Caki2 (cell line): ENCODE measurements at places on chromosomes 16 and 17. TPM values are rescaled to one million over a fixed set of nuclear protein-coding genes. Genes with fewer than 3 reads are reported as not detected.
A peak's percentile ranks its signal among the peaks of the same experiment; 100 is the strongest.

GRCh38 chr16:26267641-26268040 lies 575.9 kb downstream of the HS3ST4 start:
- DNase-seq: no peak

GRCh38 chr17:47693731-47694580 lies at the start of gene TBKBP1:
Gene TBKBP1, plus strand, starts transcription at chr17:47694161. Its CDS starts 1,952 bp downstream, at chr17:47696113.
- DNase-seq: no peak

DNA sequence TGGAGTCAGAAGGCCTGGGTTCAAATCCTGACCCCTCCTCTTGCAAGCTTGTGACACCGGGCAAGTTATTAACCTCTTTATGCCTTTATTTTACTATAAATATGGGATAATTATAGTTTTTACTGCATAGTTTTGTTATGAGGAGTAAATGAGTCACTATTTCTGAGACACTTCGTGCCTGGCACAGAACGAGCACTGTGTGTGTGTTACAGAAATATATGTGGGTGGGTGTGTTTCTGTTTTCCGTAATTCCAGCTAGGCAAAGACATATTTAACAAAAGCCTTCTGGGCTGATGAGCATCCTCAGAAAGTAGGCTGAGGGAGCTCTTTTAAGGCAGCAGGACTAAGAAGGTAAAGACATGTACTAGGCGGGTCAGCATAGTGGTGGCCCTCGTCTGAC lies 417.9 kb downstream of the MAF start:
- no peak for DNase-seq

PGAP3 gene
- total RNA-seq: 5.4 and 13.1 TPM in 2 replicates

ACSM2A gene
- total RNA-seq: not detected in 2 replicates

DNA sequence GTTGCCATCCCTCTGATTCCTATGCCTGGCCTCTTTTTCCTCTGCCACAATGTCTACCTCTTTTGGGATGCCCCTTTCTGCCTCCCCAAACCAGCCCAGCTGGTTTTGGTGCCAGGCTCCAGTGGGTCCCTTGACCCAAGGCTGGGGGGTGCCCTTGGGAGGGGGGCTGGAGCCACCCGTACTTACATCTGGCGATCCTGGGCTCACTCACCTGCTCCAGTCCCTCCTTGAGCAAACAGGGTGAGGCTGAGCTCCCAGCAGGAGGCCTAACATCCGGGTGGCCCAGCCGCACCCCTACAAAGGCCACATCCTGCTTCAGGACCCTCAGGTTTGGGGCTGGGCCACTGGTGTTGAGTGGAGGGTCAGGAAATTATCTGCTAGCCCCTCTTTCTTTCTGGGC lies 1.2 kb downstream of the ERN2 start:
- DNase-seq: no peak

DNA sequence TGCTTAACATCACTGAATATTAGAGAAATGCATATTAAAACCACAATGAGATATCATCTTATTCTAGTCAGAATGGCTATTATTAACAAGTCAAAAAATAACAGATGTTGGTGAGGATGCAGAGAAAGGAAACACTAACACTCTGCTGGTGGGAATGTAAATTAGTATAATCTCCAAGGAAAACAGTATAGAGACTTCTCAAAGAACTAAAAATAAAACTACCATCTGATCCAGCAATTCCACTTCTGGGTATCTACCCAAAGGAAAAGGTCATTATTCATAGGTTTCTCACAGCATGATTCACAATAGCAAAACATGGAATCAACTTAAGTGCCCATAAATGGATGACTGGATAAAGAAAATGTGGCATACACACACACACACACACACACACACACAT lies 166.4 kb downstream of the CEP112 start:
- no peak for DNase-seq

GRCh38 chr16:986925-987582 lies 5.5 kb downstream of the SOX8 start:
- DNase-seq: no peak

GRCh38 chr16:1762879-1763520 lies 8.3 kb downstream of the NME3 start:
- no peak for DNase-seq

PPP1R27 gene
- total RNA-seq: not detected in 2 replicates

- DNase-seq: no peak
These were observed 38.3 kb upstream of the CARMIL2 start for GRCh38 chr16:67606632-67607031.

DNA sequence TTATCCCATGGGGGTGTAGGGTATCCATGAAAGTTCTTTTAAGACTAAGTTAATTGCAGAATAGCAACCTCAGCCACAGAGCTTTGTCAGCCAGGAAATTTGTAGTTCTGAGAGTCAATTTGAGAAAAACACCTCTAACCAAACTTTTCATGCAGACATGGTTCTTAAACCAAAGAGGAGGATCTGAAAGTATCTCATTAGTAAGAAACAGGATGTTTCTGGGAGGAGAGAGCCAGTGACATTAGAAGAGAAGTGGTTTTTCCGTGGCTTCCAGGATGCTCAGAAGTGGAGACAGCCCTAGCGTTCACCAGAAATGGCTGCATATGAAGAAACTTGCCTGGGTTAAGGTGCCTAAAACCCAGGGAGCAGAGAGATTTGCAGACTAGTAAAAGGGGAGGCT lies 7.9 kb downstream of the GNAO1 start:
- DNase-seq: no peak

DNA sequence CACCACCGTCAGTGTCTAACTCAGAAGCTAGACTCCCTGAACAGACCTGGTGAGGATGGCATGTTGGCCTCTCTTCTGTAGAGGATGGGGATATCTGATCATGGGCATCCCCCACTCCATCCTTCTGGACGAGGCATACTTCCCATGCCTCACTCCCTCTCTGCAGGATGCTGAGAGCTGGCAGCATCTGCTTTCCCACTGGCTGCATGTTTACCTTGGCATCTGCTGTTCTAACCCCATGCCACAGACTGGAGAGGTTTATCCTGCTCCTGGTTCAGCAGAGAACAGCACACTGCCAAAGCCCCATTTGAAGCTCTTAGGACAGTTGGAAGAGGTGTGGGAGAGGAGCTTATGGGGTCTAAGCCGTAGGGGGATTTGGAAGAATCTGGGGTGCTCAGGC lies 46.0 kb downstream of the YPEL2 start:
- DNase-seq: no peak

DNA sequence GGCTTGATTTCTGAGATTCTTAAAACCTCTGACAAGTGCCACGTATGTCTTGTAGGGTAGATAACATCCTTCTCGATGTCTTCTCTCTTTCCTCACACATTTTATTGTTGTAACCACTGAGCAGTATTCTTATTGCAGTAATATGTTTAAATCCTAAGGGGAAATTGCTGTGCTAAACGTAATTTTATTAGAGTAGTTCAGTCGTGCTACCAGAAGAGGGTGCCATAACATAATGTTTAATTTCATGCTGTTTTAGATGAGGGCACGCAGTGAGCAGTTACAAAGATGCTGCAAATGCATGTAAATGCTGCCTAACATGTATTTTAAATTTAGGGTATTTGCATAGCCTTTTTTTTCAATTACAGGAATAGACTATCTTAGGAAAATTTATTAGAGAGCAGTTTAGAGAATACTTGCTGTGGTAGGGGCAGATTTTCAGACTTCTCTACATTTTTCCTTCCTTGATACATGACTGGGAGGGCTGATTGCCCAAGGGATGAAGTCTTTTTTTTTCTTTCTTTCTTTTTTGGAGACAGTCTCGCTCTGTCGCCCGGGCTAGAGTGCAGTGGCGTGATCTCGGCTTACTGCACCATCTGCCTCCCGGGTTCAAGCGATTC lies 51.7 kb downstream of the GAN start:
- DNase-seq: peak; percentile 40

KRTAP9-3 gene
- total RNA-seq: not detected in 2 replicates

DNA sequence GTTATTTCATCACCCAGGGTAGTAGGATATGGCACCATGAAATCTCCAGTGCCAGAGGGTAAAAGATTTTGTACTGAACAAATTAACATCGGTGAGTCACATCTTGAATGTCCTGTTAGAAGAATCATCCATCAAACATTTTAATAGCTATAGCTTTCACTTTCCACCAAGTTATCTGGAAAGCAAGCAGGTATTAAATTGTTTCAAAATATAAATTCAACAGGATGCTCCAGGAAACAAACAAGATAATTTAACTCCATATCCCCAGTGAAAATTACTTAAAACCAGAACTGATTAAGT lies 2.4 kb downstream of the VEZF1 start:
- DNase-seq: peak; percentile 23

DNA sequence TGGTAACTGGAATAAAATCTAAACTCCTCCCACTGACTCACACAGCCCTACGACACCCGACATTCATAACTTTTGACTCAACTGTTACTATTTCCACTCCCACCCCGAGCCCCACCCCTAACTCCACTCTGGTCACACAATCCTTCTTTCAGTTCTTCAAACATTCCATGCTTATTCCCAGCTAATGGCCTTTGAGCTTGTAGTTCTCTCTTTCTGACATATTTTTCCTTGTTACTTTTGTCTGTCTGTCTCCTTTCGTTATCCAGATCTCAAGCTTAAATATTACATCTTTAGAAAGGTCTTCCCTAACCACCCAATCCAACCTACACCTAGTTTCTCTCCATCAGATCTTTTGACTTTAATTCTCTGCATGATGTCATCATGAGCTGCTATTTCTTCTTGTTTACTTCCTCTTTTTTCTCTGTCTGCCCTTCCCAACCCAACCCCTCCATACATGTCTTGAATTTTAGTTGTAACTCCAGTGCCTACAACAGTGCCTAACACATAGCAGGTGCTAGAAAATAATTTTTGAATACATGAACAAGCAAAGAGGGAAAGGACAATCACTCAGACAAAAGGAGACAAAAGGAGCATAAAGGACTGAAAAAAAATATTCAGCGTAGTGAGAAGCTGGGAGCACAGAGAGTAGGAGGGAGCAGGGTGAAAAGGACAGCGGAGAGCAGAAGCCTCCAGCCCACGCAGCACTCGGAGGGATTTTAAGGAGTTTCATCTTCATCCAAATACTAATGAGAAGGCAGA lies 65.2 kb upstream of the SMIM36 start:
- DNase-seq: peak; percentile 71

DNA sequence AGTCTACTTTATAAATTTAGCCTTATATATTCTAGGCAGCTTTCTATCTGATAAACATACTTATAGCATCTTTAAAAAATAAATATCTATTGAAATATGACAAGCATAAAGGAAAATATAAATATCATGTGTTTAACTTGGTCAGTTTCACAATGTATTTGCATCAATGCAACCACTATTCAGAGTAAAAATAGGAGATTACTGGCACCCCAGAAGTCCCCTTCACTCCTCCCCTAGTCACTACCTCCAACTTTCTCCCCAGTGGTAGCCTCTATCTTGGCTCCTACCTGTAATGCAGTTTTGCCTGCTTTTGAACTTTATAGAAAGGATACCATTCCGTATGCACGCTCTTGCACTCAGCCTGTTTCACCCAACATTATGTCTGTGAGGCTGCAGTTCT lies 3.2 kb upstream of the NOD2 start:
- DNase-seq: no peak

GRCh38 chr17:15456972-15457722 lies 10.3 kb downstream of the CDRT4 start:
- no peak for DNase-seq

GRCh38 chr17:30000001-30000754 lies 58.7 kb downstream of the EFCAB5 start:
- DNase-seq: no peak

RUNDC3A gene
- 2.2 TPM in 1 of 2 replicates, not detected in the other for total RNA-seq

DNA sequence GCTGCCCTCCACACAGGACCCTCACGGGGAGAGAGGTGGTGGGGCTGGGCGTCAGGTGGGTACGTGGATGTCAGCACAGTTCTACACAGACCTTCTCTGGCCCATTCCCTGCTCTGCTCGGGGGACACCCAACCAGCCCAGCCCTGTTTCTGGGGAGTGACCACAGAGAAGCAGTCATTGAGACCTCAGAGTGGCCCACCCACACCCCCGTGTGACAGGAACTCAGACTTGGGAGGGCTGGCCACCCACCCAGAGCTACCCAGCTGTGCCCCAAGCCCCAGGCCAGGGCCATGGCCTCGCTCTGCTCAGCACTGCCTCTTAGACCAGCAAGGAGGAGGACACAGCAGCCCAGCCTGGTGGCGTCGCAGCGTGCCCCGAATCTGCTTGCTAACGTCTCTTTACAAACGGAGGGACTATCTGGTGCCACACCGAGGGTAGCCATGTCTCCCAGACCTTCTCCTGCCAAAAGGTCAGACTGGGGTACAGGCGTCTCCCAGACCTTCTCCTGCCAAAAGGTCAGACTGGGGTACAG lies 77.7 kb downstream of the KLHDC4 start:
- DNase-seq: no peak

MAPT gene
- 0.72 and 0.95 TPM in 2 replicates for total RNA-seq

ASPA gene
- not detected in 2 replicates for total RNA-seq

GRCh38 chr16:620700-621525 lies 9.9 kb upstream of the WFIKKN1 start:
- DNase-seq: no peak

DNA sequence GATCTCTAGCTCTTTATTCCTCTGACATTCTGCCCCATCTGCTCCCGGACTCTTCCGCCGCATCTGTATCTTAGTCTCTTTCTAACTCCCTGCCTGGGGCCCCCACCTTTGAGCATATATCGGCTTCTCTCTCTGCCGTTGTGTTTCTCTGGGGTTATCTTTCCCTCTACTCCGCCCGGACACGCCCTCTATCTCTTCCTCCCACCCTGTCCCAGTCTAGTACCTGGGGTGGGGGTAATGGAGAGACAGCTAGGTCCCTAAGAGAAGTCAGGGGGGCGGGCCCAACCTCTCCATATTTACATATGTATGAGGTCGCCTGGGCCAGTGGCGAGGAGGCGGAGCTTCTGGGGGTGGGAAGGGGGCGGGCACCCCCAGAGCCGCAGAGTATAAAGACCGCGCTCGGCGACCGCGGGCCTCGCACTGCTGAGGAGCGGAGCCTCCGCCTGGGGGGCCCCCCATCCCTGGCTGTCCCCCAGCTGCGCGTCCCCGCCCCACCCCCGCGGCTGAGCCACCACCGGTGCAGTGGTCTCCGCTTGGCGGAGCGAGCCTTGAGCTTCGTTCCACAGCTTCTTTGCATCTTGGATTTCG lies at the start of gene ATP1B2:
TSS of gene ATP1B2 (plus strand) at position 418 of the 588 bp plus-strand sequence. CDS start 593 bp downstream, outside the sequence.
- no peak for DNase-seq

RNU2-1 gene
- total RNA-seq: not detected in 2 replicates

DNA sequence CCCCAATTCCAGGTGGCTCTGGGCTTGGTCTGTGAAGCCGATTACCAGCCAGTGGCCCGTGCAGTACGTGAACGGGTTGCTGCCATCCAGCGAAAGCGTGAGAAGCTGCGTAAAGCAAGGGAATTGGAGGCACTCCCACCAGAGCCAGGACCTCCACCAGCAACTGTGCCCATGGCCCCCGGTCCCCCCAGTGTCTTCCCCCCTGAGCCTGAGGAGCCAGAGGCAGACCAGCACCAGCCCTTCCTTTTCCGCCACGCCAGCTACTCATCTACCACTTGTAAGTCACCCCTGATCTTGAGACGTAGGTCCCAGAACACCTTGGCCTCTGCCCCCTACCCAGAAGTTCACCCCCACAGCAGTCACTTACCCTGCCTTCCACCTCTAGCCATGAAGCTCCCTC lies 6.9 kb downstream of the WNK4 start:
- DNase-seq: no peak

SPNS2 gene
- total RNA-seq: 0.71 and 2.3 TPM in 2 replicates

- peak; percentile 87 for DNase-seq
These were observed 18.4 kb downstream of the CYB5D2 start for GRCh38 chr17:4161192-4161966.
